ENCODE measurements at places on chromosomes 13 and 19.

- DNase-seq, result no peak
Observed at GRCh38 chr13:109698779-109699178, 87.6 kb downstream of the IRS2 start.

DNA sequence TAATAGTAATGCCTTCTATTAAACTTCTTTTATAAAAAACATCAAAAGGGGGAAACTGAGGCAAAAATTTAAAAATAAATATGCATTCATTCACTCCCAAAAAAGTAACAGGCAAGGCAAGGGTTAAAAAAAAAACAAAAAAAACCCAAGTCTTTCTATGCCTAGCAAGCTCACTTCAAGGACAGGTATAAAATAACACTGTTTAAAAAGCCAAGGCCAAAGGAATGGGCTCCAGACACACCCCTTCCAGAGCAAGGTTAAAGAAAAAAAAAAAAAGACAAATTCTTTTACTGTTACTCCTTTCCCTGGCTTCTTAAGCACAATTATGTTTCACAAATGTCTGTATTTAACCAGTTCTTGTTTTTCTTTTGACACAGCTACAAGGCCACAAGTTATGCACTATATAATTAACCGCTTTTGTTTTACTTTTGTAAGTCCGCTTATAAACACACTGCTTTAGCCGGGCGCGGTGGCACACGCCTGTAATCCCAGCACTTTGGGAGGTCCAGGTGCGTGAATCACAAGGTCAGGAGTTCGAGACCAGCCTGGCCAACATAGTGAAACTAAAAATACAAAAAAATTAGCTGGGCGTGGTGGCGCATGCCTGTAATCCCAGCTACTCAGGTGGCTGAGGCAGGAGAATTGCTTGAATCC is 3.6 kb downstream of the SIGLEC11 start:
- no peak for DNase-seq

DNA sequence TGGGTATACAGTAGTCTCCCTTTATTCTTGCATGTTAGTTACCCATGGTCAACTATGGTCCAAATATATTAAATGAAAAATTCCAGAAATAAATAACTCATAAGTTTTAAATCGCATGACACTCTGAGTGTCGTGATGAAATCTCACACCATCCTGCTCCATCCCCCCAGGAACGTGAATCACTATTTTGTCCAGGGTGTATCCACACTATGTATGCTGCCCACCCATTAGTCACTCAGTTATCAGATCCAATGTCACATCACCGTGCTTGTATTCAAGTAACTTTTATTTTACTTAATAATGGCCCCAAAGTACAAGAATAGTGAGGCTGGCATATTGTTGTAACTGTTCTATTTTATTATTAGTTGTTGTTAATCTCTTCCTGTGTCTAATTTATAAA is 115.8 kb upstream of the SERP2 start:
- no peak for DNase-seq

DNA sequence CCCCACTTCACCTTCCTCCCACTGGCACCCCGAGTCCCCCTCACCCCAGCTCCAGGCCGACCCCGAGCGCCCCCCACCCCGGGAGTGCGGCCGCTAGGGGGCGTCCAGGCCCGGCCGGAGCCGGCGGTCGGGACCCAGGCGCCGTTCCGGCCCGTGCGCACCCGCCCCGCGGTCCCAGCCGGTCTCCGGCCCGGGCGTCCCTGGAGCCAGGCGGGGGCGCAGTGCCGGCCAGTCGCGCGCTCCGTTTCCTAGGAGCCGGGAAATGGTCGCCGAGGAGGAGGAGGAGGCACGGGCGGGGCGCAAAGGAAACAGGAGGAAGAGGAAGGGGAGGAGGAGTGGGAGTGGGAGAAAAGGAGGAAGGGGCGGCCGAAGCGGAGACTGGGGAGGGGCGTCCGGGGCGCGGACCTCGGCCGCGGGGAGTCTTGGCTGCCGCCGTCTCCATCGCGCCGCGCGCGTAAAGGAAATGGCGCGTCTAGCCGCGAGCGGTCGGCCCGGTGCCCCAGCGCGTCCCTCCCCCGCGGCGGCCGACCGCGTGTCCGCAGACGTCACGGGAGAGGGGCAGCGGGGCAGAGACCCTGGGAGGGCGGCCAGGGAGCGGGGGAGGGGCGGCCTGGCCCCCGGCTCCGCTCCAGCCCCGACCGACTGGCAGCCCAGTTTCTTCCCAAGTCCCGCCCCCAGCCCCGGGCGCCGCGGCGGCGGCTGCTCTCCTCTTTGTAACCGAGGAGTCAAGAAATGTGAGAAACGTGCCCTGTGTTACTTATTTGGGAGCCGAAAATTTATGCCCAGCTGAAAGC is 1.1 kb upstream of the KCTD15 start:
- DNase-seq, result peak; percentile 84

GRCh38 chr13:92717857-92718256 is 508.8 kb upstream of the GPC6 start:
- DNase-seq, result no peak

DNA sequence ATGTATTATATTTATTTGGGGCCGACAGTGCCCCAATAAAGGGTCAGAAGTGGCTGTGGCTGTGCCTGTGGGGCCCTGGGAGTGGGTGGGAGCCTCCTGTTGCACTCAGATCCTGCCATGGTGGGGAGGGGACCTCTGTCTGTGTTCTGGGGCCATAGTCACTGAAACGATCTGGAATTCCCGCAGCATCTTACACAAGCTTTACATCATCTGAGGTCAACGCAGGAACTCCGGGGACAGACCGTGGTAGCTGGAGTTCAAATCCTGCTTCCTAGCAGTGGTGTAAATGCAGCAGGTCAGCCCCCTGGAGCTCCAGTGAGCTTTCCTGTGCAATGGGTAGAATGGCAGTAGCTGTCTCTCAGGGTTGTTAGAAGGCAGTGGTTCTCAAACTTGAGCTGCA is 3.9 kb upstream of the SCN1B start:
- no peak for DNase-seq

DNA sequence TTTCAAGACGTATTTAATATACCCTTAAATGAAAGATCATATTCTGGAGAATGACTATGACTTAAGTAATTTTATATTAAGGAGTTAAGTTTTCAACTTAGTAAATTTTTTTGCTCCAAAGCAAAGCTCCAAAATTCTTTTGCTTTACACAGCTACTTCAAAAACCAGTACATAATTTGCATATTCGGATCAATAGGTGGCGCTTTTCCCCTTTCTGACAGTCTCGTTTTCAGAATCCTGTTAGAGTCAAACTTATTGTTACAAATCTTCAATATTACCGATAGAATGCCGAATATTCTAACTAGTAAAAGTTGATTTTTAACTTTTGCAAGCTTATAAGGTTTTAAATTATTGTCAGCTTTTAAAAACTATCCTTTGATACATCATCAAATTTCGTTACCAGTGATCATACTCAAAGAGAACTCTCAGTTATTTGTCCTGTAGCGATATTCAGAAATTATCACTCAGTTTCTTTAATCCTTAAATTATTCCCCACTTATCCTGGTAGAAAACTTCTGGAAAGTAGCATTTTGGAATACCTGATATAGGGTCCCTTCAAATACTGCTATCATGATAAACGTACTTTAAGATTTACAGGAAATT is 852.7 kb upstream of the KLHL1 start:
- DNase-seq, result peak; percentile 8

- no peak for DNase-seq
Observed at GRCh38 chr13:72386138-72386684, 341.2 kb downstream of the MZT1 start.

DNA sequence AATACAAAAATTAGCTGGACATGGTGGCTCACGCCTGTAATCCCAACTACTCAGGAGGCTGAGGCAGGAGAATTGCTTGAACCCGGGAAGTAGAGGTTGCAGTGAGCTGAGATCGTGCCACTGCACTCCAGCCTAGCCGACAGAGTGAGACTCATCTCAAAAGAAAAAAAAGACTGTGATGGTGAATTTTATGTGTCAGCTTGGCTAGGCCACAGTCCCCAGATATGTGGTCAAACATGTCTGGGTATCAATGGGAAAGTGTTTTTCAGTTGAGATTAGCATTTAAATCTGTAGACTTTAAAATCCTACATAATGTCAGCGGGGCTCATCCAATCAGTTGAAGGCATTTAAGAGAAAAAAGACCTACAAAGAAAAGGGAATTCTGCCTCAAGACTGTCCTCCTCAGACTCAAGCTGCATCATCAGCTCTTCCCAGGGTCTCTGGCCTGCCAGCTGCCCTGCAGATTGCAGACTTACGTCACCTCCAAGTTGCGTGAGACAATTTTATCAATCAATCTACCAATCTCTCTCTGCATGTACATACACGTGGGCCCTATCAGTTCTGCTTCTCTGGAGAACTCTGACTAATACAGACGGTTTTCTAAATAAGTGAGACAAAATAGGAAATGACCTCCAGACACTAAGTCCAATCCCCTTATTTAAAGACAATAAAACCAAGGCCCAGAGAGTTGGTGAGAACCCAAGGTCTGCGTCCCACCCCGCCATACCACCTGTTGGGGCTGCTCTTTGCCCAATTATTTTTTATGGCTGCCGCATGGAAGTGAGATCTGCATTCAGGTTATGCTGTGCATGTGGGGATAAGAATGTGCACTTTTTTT is 99.2 kb downstream of the ABCC4 start:
- DNase-seq, result no peak

- peak; percentile 18 for DNase-seq
Observed at GRCh38 chr19:56671613-56671994, at the start of gene ZNF835. ZNF835 (minus strand) TSS chr19:56671757; CDS start chr19:56665198, 6,559 bp downstream.

GRCh38 chr13:22461854-22462490 is 718.8 kb upstream of the SGCG start:
- no peak for DNase-seq

- DNase-seq, result no peak
Observed at GRCh38 chr19:31342926-31343325, 6.3 kb downstream of the TSHZ3 start.

GRCh38 chr19:41977916-41978315 is 16.1 kb downstream of the ATP1A3 start:
- no peak for DNase-seq

DNA sequence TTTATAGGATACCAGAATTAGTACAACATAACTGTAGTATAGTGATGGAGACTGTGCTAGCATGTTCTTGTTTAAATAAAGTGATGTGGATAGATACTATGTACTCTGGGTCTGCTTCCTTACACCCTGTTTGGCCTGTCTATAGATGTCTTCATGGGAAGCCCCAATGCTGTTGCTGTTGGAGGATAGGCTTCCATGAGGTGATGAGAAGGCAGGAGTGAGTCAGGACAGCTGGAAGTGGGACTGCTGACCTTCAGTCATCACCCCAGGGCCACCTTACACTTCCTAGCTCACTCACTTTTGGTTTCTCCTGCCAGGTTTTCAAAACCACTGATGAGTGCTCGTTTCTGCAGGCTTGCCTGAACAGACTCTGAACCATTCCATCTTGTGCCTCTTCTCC is 4.2 kb downstream of the KCTD4 start:
- DNase-seq, result no peak

DNA sequence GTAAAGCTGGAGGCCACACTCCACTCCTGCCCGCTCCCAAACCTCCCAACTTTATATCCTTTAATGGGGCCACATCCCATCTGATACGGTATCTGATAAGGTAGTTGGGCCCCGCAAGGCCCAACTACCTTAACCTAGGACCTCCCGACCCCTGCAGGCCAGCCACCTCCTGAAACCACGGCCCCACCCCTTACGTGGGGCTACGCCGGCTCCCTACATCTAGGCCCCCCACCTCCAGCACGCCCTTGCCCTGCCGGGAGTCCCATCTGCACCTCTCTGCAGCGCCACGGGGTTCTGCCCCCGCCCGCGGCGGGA is 2.2 kb downstream of the IGFLR1 start:
- no peak for DNase-seq

- peak; percentile 21 for DNase-seq
Observed at GRCh38 chr19:9936326-9937000, at the start of gene OLFM2. OLFM2 (minus strand) TSS chr19:9936515; CDS start chr19:9936366, 149 bp downstream.

GRCh38 chr19:16655727-16656126 is 4.2 kb downstream of the SMIM7 start:
- no peak for DNase-seq

GRCh38 chr13:44710576-44710975 is 134.4 kb upstream of the TSC22D1 start:
- DNase-seq, result no peak

DNA sequence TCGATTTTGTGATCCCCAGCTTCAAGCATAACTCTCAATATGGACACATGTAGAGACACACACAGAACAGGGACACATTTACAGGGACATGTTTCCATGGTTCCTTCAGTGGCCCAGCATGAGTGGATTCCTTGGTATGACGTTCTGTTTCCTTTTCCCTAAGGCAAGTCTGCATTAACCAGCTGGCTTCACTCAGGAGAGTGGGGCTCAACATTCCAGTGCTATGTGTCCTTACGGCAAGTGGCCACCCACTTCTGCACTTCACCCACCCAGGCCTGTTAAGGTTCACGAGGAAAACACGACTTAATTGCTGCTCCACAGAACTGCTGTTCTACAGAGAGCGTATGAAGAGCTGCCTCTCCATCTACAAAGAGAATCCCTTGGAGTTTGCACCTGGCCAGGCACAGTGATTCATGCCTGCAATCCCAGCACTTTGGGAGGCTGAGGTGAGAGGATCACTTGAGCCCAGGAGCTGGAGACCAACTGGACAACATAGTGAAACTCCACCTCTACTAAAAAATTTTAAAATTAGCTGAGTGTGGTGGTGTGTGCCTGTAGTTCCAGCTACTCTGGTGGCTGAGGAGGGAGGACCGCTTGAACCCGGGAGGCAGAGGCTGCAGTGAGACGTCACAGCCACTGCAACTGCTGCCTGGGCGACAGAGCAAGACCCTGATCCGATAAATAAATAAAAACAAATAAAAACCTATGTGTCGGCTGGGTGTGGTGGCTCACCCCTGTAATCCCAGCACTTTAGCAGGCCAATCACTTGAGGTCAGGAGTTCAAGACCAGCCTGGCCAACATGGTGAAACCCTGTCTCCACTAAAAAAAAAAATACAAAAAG is 32.5 kb downstream of the BRD4 start:
- no peak for DNase-seq

- DNase-seq, result no peak
Observed at GRCh38 chr13:95573221-95573620, 20.7 kb downstream of the CLDN10 start.

GRCh38 chr19:42121656-42122069 is 10.6 kb downstream of the POU2F2 start:
- DNase-seq, result no peak

DNA sequence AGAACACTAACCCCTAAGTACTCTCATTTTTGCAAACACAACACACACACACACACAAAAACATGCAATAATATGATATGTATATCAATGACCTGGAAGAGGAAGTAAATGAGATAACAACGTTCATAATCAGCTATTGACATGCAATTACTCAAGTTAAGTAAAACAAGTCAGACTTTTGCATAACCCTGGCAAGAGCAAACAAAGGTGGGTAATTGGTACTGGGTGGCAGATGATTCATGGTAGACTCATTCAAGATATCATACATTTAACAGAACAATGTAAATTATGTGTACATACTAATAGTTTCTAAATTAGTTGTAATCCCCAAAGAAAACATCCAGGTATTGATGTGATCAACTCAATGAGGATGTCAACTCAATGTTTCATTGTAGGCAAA is 508.8 kb downstream of the DACH1 start:
- DNase-seq, result no peak

- no peak for DNase-seq
Observed at GRCh38 chr13:37450276-37450675, 148.3 kb downstream of the POSTN start.

Data from NCI-H524 (cell line).